Esophagus muscularis mucosa (tissue), 4 donors: ENCODE measurements at places on chromosomes 2 and 18. TPM values are rescaled to one million over a fixed set of nuclear protein-coding genes. Genes with fewer than 3 reads are reported as not detected.

- DNase-seq = no peak
Measured at GRCh38 chr18:22846088-22846683, 86.9 kb upstream of the RBBP8 start.

DNA sequence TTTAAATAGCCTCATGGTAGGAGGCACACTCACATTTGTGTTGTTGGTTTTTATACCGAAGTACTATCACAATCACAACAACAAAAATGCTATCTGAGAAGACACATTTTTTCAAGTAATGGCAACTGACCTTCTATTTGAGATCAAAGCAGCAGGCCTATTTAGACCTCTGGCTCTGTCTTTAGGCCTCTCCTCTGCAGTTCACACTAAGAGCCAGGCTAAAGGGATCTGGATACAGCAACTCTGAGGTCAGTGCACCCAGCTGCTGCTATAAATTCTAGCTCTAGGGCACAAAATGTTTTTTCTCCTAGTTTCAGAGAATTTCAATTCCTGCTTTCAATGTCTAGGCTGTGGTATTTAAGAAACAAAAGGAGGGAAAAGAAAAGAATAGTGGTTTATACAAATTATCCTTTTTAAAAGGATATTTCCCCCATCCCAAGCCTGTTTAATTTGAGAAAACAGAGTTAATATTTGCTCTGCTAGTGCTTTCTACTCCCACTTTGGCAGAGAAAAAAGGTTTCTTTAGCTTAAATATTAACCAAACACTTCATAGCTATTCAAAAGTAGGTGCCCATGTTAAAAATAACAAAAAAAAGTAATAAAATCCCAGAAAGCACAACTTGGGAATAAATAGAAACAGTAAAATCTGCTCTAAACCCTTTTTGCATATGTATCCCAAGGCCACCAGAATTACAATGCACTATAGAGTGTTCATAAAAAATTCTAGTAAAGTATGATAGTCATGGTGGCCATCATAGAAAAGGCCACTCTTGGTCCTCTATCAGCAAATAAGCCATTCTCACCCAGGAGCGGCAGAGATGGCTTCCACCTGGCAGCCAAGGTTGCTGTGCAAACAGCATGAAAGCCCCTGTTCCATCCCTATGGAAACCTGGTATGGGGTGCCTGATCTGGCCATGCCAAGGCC is 293.6 kb upstream of the SESTD1 start:
- no peak for DNase-seq

DNA sequence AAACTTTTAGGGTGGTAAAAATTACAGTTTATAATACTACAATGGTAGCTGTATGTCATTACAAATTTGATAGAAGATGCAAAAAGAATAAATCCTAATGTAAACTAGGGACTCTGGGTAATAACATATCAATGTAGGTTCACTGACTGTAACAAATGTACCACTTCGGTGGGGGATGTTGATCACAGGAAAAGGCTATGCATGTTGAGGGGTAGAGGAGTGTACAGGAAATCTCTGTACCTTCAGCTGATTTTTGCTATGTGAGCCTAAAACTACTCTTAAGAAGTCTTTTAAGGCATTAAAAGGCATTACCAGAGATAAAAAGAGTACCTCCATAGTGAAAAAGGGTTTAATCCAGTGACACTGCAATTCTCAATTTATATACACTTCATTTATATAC is 25.0 kb downstream of the TRIP12 start:
- no peak for DNase-seq

- DNase-seq = no peak
Measured at GRCh38 chr2:66569974-66570373, 135.0 kb downstream of the MEIS1 start.

Gene EFHD1
- 13.3 TPM for total RNA-seq

DNA sequence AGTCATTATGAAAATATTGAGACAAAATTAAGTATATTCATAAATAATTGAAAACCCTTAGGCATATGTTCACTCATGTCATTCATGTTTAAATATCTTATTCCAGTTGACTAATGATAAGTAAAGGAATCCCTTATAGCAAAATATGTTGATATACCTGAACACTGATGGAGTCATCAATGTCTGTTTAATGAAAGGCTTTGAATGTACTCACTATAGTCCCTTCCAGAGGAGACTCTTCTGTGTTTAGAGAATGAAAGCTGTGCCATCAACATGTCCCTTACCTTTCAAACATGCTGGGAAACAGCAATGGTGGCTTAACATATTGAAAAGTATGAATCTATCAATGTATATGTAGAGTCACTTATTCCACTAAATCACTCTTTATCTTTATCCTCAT is 242.9 kb downstream of the KCNJ3 start:
- DNase-seq = no peak

Gene DCDC2C
- total RNA-seq = 0.83 TPM
